ENCODE measurements at places on chromosomes 12 and 14.

DNA sequence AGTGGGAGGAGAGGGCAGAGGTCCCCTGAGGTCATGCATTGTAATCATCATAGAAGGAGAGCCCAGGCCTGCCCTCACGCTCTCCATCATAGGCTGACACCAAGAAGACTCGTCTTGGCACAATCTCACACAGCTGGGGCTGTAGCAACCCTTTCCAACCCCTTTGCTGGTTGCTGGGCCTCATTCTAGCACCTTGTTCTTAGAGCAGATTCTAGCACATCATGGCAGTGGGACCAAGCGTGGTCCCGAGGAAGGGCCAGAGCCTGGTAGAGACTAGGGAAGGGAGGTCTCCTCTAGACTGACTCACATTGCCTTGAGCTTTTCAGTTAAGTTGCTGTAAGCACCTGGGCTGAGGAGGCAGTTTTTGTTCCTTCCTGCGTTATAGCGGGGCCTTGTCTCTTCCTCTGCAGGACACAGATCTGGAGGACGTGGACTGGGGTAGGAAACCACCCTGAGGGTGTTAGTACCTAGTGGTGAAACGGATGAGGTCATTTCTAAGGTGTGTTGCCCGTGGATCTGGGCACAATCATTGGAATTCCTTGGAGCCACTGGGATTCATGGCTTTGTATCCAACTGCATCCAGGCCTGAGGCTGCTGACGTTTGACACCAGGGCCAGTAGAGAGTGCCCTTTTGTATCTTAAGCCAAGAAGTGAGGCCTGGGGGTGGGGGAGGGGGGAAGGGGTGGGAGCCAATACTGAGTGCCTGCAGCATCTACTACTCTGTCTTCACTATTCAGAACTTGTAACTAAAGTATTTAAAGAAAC lies 19.9 kb downstream of the RPS6KL1 start:
- DNase-seq = no peak

GRCh38 chr14:101182476-101182875 lies 279.0 kb upstream of the RTL1 start:
- no peak for DNase-seq

- no peak for DNase-seq
These were observed 45.4 kb downstream of the AEBP2 start for GRCh38 chr12:19484738-19485137.

DNA sequence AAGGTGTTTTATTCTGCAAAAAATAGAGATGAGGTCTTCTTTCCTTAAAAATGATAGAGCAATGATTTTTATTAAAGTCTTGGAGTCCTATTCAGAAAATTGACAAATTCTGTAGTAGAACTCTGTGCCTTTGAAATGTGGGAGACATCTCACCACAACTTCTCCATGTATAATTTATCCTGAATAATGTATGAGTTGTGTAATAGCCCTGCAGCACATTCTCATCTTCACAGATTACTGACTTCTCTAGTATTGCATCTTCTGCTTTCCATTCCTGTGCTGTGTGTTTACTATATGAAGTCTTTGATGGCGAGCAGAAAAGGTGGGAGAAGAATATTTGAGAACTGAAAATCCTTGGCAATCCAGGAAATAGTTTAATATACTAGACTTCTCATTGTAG lies 255.6 kb downstream of the TTC6 start:
- no peak for DNase-seq

- DNase-seq = no peak
These were observed 933.5 kb downstream of the VRK1 start for GRCh38 chr14:97730706-97731105.

DNA sequence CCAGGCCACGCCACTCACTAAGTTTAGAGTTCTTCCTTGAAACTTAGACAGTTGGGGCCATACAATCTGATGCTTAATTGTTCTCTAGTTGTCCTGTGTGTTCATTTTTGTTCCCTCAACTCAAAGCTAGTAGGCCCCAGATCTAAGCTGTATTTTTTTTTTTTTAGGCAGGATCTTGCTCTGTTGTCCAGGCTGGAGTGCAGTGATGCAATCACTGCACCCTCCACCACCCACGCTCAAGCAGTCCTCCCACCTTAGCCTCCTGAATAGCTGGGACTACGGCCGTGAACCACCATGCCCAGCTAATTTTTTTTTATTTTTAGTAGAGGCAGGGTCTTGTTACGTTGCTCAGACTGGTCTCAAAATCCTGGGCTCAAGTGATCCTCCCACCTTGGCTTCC lies 7.5 kb downstream of the TNFRSF1A start:
- no peak for DNase-seq

DNA sequence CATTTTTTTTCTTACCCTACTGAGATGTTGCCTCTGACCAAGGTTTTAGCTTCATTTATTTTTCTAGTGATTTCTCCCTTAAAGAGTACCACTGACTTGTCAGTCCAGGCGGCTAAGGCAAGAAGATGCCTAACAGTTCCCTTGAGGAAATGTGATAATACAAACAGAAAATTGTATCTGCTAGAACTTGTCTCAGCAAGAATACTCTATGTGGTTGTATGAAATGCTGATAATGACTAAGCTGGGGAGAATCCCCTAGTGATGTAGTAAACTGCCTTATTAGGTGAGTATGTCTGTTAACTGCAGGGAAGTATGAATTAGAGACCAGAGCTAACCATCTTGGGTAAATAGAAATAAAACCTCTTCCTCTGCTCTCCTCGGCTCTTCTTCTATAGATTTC lies 6.7 kb downstream of the C12orf54 start:
- DNase-seq = no peak

DNA sequence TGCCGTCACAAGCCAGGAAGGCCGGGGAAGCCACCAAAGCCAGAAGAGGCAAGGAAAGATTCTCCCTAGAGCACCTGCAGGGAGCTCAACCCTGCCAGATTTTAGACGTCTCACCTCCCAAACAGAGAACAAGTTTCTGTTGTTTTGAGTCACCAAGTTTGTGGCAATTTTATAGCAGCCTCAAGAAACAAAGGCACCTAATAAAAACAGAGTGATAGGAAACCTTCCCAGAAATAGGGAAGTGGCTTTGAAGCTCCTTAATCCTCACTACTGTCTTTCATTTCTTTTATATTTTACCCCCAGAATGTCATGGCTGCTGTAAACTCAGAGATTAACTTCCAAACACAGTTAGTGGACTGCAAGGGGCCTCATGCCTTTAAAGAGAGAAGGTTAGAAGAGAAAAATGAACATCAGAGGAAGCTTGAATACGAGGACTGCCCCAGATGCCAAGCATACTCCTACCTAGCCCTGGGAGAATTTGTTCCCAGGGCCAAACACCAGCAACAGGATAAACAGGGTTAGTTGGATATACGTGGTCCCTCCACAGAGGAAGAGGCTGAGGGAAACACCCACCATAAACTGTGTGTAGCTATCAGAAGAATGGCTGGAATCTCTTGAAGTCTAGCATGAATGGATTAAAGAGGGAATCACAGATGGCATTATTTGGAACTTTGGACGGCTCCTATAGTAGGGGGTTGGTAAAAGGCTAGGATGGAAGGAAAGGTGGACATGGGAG lies 148.3 kb downstream of the KCNA5 start:
- no peak for DNase-seq

- no peak for DNase-seq
These were observed 7.5 kb upstream of the NID2 start for GRCh38 chr14:52076334-52076733.

GRCh38 chr12:118781692-118782091 lies 199.6 kb upstream of the SRRM4 start:
- no peak for DNase-seq

- no peak for DNase-seq
These were observed 51.8 kb upstream of the PSMC1 start for GRCh38 chr14:90204516-90204915.

- no peak for DNase-seq
These were observed 123.6 kb upstream of the SLC16A7 start for GRCh38 chr12:59472273-59472672.

GRCh38 chr12:43895580-43896206 lies 59.8 kb downstream of the TMEM117 start:
- no peak for DNase-seq

DNA sequence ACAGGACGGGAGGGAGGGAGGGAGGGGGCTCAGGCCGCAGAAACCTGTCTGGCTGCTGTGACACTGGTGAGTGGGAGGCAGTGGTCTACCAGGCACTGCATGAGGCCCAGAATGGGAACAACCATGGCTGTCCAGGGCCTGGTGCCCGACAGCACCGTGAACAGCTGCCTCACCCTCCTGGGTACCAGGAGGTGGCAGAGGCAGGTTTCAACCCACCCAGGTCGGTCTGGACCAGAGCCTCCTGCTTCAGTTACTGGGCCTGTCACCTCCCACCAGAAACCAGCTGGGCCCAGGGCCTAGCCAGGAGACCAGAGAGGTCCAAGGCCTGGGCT lies 80.2 kb downstream of the ITPK1 start:
- no peak for DNase-seq

GRCh38 chr12:6452944-6453630 lies 1.2 kb downstream of the TAPBPL start:
- no peak for DNase-seq

GRCh38 chr12:80582431-80582830 lies 125.0 kb upstream of the MYF6 start:
- DNase-seq = no peak

DNA sequence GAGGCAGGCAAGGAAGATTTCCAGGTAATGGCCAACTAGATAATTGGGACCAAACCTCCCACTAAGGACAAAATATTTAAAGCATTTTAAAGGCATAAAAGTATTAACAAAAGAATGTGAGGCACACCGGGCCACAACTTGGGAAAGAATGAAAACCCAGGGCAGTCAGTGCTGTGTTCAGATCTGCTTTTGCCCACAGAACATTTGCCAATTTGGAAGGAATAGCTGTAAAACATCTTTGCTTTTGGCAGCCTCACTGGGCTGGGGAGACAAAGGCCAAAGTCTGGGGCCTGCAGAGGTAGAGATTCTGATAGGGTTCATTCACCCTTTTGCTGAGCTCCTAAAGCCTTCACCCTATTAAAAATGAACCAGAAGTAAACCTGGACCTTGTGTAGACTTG lies 82.3 kb downstream of the SYNE3 start:
- DNase-seq = no peak

GRCh38 chr14:102221026-102221425 lies 81.3 kb downstream of the WDR20 start:
- DNase-seq = no peak

DNA sequence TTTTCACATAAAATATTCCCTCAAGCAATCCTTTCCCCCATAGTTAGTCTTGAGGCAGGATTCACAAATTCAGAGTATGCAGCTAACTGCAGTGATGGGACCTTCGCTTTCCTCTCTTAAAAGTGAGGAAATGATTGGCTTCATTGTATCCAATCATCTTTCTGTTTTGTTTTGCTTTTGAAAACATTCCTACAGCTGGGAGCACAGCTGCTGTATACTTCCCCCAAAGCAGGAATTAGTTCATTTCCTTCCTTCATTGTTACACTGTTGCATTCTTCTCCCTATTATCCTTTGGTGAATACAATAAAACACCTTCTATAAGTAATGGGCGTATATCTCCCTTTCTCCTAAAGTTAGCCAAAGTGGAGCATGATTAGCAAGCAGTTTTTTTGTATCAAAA lies 9.4 kb upstream of the GAS2L3 start:
- DNase-seq = no peak

- DNase-seq = no peak
These were observed 11.5 kb upstream of the KRT78 start for GRCh38 chr12:52860102-52860823.

DNA sequence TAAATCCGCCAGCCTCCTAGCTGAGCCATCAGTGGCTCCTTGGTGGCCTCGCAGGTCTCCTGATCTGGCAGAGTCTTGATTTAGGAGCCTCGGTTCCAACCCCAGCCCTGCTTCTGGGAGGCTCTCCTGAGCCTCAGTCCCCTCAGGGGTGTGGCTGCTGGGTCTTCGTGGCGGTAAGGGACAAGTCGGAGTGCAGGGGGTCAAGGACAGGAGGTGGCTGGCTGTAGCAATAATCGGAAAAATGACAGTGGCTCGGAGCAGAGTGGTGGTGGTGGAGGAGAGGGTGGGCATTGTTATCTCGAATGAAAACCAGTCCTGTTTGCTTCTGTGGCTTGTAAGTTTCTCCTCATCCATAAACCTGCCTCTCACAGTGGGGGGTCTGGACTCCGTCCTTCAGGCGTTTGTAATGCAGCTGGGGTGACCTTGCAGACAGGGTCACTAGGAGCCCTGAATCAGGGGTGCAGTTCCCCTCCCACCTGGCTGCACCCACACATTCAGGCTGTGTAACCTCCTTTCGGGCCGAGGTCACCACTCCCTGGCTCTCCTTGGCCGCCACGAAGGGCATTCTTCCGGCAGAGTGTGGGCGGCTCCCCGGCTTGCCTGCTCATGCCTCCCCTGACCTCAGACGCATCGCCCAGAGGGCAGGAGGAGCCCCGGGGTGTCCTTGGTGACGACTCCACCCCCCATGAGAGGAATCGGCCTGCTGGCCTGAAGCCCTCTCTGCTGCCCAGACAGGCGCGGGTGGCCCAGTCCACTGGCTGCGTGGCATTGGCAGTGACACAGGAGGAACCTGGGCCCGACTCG lies 8.1 kb downstream of the BCL7A start:
- no peak for DNase-seq

- DNase-seq = no peak
These were observed 12.5 kb upstream of the DCAF4 start for GRCh38 chr14:72913809-72914208.

DNA sequence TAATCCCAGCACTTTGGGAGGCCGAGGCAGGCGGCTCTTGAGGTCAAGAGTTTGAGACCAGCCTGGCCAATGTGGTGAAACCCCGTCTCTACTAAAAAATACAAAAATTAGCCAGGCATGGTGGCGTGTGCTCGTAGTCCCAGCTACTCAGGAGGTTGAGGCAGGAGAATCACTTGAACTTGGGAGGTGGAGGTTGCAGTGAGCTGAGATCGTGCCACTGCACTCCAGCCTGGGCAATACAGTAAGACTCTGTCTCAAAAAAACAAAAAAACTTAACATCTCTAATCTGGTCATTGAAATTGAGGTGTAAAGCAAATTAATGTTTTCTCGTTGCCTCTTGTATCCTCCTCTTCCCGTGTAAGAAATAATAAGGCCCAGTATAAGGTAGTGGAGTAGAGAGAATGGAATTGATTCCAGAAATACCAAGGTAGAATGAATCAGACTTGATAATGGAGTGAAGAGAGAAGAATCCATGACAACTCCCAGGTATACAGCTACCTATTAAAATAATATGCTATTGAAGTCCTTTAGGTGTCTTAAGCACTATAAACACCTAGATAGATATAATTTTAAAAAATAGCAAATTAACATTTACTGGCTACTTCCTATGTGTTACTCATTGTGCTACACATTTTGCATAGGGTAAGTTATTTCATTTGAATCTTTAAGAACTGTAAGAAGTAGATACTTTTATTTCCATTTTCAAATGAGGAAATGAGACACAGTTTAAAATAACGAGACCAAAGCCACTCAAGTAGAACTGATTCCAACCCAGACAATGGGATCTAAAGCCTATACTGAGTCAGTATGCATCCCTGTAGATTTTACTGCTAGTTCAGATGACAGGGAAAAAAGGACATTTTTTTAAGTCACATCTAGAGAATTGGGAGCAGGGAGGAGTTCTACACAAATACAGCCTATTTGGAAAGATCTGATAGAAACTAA lies 23.2 kb downstream of the RAP1B start:
- DNase-seq = no peak

DNA sequence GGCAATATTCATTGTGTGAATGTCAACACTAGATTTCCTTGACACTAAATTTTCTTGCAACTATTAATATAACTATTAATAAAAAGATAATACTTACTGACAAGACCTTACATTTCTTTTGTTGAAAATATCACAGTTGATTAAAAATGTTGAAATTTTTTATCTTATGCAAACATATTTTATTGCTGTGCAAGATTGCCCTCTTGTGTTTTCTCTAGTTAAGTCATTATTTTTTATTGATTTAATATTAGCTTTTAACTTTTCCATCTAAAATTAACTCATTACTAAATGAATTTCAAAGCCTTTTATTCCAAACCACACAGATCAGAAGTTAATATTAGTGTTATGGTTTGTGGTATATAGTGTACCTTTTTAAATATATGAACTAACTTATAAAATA lies 11.7 kb upstream of the NAA30 start:
- no peak for DNase-seq

Measured in stimulated activated CD8-positive, alpha-beta memory T cell treated with anti-CD3 and anti-CD28 coated beads, Interleukin-7, amount 100 ng/mL, for 48 hours (primary cell).